ENCODE measurements at places on chromosomes 4 and X.

- DNase-seq, result no peak
These were observed 1.6 kb downstream of the SLITRK4 start for GRCh38 chrX:143634309-143634662.

- no peak for DNase-seq
These were observed 85.5 kb downstream of the CAMK2D start for GRCh38 chr4:113675731-113676697.

DNA sequence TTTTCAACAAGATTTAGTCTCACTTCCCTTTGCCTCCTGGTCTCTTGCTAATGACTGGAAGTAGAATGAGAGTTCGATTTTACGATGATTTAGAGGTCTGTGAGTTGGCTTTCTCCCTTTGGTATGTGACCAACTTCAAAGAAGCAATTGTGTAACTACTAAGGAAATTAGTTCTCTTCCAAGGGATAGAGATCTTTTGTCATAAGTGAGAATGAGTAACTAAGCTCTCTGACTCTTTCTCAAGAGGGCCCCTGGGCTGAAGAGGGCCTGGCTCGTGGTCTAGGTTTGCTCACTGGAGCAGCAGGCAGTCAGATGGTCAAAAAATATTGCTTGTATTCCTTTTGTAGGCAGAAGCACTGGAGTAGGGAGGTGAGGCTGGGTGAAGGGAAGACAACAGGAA is 176.3 kb downstream of the ENOX2 start:
- no peak for DNase-seq

DNA sequence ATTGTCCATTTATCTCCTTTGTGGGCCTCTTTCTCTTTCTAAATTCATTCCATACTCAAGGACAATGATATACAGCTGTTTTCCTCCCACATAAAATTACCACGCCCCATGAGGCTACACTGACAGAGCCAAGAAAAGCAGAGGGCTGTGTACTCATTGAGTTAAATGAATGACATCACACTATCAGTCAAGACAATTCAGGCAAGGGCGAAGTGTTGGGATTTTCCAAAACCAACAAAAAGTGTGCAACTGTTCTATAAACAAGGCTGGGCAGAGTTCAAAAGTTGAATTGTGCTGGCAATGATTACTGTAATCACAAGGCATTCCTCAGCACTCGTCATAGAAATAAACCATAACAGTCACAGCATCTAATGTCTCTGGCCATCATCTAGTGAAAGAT is 799.6 kb upstream of the DIAPH2 start:
- DNase-seq, result no peak

- DNase-seq, result no peak
These were observed 5.5 kb downstream of the GSTCD start for GRCh38 chr4:105714071-105714521.

- no peak for DNase-seq
These were observed 58.3 kb downstream of the GPRIN3 start for GRCh38 chr4:89249313-89249712.

DNA sequence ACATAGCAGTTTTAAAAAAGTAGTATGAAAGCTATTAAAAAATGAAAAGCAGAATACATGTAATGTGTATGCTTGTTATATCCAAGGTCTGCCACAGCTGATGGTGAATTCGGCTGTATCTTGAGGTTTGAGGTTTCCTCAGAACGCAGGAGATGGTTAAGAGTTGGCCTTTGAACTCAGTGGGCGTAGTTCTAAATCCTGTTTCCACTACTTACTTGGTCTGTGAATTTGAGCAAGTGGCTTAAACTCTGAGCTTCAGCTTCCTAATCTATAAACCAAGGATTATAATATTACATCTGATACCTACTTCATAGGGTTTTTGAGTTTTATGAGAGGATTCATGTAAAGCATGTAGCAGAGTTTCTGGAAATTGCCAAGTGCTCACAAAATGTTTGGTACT is 125.2 kb downstream of the STIM2 start:
- DNase-seq, result no peak

GRCh38 chr4:151806511-151806927 is 45.7 kb upstream of the GATB start:
- DNase-seq, result no peak

- DNase-seq, result no peak
These were observed 4.8 kb downstream of the WDR44 start for GRCh38 chrX:118350706-118351105.

DNA sequence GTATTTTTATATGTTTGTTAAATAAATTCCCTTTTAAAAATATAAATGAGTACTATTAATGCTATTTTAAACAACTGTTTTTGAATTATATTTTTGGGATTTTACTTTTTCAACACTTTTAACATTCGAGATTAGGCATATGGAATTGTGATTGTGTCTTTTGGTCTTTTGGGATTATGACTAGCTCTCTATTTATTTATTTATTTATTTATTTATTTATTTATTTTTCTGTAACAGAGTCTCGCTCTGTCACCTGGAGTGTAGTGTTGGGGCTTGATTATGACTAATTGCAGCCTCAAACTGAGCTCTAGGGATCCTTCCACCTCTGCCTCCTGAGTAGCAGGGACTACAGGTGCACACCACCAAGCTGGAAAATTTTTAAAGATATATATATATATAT is 1101.6 kb downstream of the FAM133A start:
- DNase-seq, result no peak

DNA sequence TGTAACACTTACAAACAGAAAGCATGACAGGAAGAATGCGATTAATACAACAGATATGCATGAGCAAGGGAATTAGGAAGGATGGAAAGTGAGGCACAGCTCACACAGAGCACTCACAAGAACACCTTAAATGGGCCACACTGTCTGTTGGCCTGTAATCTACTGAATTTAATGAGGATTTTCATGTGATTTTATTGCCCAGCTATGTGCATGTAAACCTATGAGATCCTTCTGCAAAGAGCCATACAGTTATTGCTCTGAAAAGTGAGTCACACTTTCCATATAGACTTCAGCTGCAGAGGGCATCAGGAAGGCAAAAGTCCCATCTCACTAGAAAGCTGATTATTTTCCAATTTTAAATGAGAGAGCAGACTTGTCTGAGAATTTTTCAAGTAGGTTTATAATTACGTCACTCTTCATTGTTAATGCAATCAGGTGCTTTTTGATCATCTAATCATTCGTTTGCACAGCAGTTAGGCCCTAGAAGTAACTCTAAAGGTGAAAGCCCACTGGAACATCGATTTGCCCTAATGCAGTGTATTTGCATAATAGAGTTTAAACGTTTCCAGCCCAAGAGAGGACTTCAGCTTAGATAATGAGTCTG is 832.7 kb upstream of the INTU start:
- no peak for DNase-seq

- no peak for DNase-seq
These were observed 137.9 kb downstream of the SLC7A11 start for GRCh38 chr4:138104284-138104680.

DNA sequence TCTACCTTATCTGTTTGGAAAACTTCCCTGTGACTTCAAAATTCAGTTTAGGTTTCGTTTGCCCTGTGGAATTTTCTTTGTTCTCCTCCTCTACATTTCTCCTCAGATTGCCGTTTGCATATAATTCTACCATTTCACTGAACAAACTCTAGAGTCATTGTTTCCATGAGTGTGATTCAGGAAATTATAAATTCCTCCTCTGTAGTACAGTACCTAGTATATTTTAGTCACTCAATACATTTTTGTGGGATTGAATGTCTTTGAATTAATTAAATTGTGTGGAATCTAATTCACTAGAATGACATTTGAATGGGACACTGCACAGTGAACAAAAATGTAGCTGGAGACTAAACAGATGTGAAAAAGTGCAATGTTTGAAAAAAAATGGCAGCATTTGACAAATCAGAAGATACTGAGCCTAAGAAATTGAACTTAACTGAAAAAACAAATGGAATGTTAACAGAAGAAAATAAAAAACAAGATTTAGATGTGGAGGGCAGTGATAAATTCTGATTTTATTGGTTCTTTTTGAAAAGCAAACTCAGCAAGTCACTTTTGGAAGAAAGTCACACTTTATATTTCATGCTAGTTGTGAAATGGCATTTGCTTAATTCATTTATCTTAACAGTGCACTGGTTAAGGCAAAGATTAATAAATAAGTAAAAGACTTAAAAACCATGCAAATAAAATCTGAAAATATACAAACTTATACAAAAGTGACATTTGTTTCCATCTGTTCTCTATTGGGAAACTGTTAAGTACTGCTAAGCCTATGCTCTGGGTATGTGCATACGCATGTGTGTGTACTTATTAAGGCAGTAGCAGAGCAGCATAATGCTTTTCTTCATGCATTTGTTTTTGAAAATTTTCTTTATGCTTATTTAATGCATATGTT is 512.3 kb downstream of the FAT4 start:
- DNase-seq, result no peak

Data from HEK293T (cell line).